ENCODE measurements at places on chromosomes 16 and 17.

GRCh38 chr17:35129154-35129972 is 7.9 kb downstream of the FNDC8 start:
- DNase-seq: no peak

DNA sequence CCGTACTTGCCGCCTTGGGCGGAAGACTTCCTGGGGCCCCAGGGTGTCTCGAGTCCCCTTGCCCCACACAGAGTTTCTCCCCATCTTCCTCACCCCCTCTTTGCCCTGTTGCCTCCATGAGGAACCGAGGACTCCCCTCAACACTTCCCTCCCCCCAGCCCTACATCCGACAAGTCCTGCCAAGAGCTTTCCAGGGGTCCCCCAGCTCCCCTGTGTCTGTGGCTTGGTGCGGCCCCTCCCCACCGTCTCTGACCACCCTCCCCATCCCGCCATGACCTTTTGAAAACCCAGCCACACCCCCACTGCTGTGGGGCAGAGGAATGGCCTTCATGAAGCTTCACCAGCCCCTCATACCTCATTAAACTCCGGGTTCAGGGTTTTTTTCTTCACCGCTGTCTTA is 11.4 kb downstream of the SCGB1C2 start:
- DNase-seq: no peak

DNA sequence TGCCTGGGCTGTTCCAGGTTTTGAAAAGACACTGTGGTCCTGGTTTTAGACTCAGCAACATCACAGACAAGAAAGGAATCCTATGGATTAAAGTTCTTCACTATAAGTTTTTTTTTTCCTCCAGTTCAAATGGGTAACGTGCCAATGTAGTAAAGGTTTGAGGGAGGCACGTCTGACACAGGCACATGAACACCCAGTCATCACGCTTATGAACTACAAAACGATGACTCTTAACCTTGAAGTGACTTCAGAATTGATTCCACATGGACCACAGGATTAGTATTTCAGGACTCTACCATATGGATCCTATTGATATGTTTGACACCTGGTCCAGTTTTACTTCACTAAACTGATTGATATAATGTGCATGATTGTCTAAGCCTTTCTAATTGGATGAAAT is 2.3 kb downstream of the PRMT7 start:
- DNase-seq: no peak

DNA sequence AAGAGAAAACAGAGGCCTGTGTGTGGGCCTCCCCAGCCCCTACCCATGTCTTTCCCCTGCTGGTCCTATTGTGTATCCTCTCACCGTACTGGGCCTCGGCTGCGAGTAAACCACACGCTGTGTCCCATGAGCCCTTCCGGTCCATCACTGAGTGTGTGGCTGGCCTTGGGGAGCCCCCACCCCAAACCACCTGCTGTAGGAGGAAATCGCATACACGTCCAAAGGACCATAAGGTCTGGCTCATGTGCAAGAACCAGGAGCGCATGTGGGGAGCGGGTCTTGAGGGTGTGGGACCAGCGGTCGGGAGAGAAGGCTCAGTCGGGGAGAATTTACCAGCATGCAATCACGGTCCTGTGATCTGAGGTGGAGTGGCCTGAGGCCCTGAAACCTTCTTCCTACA is 38.4 kb upstream of the DNAH17 start:
- DNase-seq: no peak

GRCh38 chr17:74325743-74326379 is at the start of gene KIF19:
Gene KIF19, plus strand, starts transcription at chr17:74326226. Its CDS starts 124 bp downstream, at chr17:74326350.
- no peak for DNase-seq

DNA sequence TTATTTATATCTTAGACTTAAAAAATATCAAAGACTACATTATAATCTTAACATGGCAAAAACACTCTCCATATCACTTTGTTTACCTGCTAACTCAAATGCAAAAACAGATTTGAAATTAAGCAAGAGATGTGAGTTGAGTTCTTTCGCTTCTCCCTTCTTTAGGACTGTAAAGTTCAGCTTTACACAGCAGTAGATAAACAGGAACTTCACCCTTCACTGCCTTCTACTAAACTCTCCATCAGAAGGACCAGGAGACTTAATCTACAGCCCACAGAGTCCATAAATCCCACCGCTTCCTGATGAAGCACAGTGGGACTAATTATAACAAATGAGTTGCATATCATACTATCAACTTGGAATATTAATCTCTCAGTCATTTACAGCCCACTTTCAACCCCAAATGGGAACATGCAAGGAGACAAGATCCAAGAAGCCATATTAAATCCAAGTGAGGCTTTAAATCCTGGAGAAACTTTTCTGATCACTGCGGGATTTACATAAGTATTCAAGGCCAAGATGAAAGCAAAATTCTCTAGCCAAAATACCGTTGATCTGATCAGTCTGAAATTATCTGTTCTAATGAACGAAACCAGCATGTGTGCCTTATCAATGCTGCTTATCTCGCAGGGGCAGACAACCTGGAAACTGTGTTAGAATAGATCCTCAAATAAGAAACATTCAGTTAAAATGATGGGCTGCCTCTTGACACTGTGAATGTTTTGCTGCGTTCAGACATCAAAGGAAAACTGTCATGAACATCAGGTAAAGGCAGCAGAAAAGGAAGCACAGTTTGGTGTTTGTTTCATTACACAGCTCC is 1.6 kb downstream of the AMFR start:
- no peak for DNase-seq

DNA sequence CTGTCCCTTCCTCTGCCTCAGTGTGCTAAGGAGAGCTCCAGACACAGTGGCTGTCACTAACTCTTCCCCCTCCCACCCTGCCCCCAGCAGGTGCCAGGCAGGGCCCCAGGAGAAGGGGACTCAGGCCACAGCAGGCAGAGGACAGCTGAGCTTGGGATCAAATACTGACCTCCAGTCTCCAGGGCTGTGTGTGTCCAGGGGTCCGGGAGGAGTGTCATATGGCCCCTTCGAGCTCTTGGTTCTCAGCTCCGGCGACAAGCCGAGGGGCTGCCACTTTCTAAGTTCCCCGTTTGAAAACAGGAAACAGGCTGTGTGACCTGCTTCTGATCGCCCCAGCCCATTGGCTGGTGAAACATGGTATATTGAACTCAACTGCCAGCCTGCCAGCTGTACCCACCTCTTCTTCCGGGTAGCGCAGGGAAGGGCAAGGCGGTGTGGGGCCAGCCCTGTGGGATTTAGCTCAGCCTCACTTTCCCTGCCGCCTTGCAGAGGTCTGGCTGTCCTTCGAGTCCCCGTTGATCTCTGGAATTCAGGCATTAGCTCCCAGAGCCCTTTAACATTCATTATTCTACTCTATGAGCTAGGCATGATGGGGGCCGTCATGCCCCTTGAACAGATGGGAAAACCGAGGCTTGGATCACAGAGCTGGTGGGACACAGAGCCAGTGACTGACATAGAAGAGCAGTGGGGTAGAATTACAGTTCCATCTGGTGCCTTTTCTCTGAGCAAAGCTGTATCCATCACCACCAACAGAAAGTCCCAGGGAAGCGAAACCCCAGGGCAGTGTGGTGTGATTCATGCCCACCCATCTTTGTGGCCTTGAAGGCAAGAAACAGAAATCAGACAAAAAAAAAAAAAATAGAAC is at the start of gene SNX20:
SNX20 (minus strand) TSS at position 292 of the 865 bp plus-strand sequence. CDS start 3,786 bp downstream, outside the sequence.
- DNase-seq: no peak

- no peak for DNase-seq
Observed at GRCh38 chr17:63598281-63598680, 2.4 kb upstream of the TACO1 start.

- DNase-seq: no peak
Observed at GRCh38 chr17:47300718-47301117, 23.0 kb upstream of the EFCAB13 start.

GRCh38 chr17:41354536-41354935 is 3.9 kb upstream of the KRT33A start:
- no peak for DNase-seq

- DNase-seq: peak; percentile 95
Observed at GRCh38 chr16:50096791-50097190, 31.0 kb downstream of the HEATR3 start.

- DNase-seq: peak; percentile 92
Observed at GRCh38 chr16:15879255-15879811, 9.1 kb downstream of the CEP20 start.

GRCh38 chr16:89999831-90000574 is 19.3 kb downstream of the DBNDD1 start:
- no peak for DNase-seq

GRCh38 chr17:79153367-79154130 is 78.9 kb downstream of the ENGASE start:
- no peak for DNase-seq

GRCh38 chr16:85573696-85574641 is 39.2 kb upstream of the GSE1 start:
- peak; percentile 66 for DNase-seq

DNA sequence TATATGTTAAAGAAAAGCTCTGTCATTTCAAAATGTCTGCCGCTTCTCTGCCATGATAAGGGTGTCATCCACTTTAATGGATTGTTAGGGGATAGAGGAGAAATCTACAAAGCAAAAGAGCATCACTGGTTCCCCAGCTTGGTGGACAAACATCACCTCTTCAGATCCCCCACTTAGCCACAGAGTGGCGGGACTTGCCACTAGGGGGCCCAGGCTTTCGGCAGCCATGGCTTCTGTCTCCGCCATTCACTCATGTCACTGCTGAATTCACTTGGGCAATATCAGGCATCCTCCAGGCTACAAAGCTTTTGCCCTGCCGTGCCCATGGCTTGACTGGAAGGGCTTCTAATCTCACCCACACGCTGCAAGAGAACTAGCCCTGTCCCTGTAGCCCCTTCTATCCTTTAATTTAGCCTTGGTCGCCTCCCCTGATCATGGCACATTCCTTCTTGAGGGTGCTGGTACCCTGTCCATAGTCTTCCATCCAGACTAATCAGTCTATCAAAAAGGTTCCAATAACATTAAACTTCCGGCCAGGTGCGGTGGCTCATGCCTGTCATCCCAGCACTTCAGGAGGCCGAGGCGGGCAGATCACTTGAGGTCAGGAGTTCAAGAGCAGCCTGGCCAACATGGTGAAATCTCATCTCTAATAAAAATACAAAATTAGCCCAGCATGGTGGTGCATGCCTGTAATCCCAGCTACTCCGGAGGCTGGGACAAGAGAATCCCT is 34.7 kb downstream of the SBK1 start:
- peak; percentile 29 for DNase-seq

- DNase-seq: peak; percentile 77
Observed at GRCh38 chr17:81601525-81602120, 35.3 kb downstream of the NPLOC4 start.

DNA sequence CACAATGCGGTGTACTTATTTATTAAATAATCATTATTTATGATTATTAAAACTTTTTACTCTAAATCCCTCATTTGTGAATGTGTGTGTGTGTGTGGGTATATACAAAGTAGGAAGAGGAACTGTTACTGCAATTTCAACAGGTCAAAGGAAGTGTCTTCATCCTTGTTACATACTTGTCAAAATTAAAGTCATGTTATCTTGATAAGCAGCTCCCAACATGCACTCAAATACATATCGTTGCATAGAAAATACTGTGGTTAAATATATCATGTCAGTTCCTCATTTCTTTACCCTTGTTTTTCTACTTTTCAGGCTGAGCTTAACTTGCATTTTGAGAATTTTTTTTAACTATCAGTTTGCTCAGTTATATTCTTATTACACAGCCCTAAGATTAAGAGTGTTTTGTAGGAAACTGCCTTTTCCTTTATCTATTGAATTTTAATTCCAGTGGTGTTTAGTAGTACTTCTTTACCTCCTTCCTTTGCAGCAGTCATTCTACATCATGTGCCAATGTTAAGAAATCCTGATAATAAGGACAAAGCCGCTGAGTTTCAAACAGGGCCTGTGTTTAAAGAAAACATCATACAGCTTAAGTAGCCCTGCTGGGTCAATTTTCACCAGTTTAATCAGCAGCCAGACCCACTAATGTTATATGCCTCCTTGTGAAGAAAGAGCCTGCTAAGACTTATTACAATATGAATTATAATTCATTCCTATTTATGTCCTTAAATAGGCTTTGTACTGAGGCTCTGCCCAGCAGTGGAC is 7.2 kb downstream of the EFCAB5 start:
- DNase-seq: no peak

DNA sequence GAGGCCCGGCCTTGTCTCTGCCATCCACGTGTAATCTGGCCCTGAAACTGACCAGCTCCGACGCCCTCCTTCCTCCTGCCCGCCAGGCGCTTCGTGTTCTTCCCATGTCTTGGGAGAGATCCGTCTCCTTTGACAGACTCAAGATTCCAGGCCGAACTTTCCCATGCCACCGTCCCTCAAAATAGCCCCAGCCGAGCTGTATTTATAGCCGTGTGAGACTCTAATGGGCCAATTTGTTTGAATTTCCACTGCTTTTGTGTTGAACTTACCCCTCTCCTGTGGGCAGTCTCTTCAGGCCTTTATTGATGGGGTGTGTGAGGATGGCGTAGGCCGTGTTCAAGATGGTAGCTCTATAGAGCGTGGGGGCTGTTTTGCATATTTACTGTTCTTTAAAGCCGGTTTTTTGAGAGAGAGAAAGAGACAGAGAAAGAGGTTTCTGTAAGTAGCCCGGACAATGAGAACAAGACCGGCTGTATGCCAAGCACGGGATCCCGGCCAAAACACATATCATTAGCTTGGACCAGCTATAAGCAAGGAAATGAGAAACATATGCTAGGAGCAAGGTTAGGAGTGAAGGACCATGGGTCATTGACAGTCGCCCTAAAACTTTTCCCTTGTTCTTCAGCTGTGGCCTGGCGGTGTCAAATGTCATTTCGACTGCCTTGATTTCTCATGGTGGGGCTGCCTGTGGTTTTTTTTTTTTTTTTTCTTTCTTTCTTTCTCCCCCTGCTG is 124.5 kb upstream of the ZFHX3 start:
- peak; percentile 90 for DNase-seq

GRCh38 chr16:64445245-64445644 is 676.6 kb downstream of the CDH11 start:
- DNase-seq: no peak

DNA sequence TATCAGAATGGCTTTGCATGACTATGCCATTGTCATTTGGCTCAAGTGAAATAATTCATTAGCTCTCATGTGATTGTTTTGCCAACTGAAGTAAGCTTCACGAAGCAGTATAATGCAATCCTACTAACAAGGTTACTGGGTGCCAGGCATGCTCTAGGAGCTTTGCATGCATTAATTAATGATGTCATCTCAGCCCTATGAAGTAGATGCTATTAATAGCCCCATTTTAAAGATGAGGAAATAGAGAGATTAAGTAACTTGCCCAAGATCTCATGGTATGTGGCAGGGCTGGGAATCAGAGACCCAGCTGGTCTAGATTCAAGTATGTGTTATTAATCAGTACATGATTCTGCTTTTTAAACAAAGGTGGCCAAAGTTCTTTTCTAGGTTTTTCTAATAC is 14.1 kb downstream of the KRT39 start:
- peak; percentile 92 for DNase-seq

DNA sequence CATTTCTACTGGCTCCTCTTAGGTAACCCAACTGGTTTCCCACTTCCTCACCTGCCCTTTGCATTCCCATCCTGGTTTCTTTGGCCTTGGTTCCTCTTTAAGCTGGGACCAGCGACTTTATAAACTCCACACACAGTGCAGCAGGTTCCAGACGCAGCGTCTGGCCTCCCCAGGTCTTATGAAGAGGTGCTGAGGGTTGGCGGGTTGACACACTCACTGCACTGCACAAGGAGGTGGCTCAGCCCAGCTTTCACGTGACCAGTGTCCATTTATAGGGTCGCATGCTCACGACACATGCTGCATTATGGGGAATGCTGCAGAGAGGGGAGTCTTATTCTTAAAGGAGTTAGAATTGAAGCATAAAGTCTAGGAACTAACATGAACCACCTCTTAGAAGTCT is 70.8 kb downstream of the ZFHX3 start:
- DNase-seq: no peak
